NCI-H2227 treated with DMSO at 0.1 percent for 48 hours (cell line): ENCODE measurements at places on chromosomes 12 and 14.
A peak's percentile ranks its signal among the peaks of the same experiment; 100 is the strongest.

DNA sequence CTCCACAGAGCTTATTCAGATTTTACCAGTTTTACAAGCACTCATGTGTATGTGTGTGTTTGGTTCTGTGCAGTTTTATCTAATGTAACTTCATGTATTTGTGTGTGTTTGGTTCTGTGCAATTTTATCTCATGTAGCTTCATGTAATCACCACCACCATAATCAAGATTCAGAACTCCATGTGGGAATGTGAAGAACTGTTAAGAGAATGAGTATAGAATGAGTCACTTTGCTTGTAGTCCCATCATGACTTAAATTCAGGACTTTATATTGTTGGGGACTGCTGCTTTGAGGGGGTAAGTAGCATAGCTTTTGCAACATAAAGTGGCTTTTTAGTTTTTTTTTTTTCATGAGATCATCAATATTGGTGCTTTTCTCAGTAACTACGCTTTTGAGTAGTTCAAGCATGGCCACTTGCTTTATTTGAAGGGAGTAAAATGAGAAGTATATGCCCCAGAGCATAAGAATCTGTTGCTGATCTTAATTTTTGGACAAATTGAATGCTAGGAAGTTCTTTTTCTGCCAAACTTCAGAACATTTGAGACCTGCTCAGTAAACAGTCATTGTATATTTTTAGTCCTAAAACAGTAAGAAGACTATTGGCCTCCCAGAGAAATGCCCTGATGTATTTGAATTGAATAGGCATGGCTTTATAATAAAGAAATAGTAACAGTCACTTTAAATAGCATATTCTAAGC is 28.8 kb downstream of the PROX2 start:
- no peak for DNase-seq

- DNase-seq = no peak
These were observed 64.7 kb upstream of the STAC3 start for GRCh38 chr12:57315681-57316080.

DNA sequence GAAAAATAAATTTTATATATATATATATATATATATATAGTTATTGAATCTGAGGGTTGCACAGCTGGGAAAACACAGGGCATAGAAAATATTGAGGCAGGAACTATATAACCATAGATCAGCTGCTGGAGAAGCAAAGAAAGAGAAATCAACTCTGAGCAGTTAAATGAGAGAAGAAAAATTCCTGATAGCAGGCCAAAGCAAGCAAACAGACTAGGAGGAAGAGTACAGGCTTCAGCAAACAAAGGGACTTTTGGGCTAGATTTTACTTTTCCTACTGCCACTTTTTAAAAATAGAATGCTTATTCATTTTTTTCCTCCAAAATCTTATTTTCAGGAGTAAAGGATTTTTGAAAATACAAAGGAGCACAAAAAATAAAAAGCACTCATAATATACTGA is 216.0 kb upstream of the PRKD1 start:
- DNase-seq = no peak

GRCh38 chr12:104620837-104621531 is 164.2 kb downstream of the CHST11 start:
- DNase-seq = no peak

DNA sequence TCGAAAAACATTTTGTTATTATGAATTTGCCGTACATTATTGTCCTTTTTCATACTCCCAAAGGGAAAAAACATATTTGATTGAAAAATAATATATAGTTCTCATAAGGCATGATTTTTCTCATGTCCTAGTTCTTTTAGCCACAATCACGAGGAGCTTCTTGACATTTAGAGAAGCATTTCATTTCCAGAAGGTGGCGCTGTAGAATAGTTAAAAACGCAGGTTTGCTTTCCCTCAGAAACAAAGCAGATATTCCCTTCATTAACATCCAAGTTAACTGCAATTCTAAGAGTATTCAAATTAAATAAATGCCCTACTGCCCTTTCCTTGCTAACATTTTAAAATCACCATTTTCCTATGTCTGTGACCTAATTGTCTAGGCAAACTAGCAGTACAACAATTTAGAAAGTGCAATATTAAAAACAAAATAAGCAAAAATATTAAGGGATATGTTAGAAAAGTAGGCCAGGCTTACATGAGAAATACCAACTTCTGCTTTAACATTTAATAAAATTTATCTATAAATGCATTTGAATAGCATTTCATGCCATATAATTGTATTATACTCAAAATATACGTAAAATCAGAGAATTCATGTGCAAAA is 10.9 kb upstream of the PIK3C2G start:
- DNase-seq = peak; percentile 53

DNA sequence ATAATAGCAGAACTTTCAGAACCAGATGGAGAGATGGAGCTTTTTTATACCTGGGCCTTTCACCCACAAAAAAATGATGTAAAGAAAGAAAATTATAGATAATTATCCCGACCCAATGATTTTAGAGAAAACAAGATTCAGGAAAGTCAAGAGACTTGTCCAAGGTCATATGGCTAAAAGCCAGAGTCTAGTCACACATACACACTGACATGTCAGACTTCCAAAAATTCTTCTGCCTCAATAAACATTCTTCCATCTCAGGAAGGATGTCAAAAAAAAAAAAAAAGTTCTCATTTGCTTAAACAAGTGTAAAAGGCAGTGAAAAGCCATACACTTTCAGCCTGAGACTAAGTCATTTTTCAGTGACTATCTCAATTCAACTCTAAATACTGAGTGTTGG is 116.0 kb downstream of the PRICKLE1 start:
- DNase-seq = no peak

GRCh38 chr14:74975059-74975810 is 19.8 kb upstream of the PGF start:
- DNase-seq = no peak

GRCh38 chr14:100312877-100313400 is 6.7 kb upstream of the SLC25A29 start:
- DNase-seq = no peak

GRCh38 chr14:89215531-89215930 is 201.5 kb downstream of the FOXN3 start:
- DNase-seq = no peak

DNA sequence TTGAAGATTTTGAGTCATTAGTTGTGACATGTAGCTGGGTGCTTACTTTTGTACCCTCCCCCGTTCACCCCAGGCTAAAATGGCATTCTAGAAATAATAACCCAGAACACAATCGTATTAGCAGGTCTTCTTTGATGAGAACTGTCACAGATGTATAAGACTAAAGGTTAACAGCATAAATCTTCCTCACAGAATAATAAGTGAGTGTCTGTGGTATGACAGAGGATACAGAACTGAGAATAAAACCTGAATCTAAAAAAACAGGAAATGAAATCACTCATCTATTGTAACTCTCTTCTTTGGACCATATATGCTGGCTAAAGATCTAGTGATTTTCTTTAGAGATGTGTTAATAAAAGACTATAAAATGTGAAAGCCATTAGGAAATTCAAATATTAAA is 746.6 kb downstream of the LRFN5 start:
- DNase-seq = no peak

DNA sequence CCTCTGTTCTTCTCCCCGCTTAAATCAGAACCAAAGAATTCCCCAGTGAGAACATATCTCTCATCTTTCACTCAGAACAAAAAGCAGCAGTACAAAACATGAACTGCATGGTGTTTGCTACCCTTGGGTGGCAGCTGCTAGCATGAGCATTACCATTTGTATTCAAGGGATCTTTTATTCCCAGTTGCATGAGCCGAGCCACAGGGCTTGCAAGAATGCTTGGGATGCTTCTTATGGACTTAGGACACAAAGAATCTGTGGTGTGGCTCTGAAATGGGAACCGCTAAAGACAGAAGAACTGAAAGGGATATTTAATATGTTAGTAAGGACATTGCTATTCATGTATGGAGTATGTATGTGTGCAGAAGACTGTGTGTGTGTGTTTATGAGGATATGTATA is 190.6 kb downstream of the TMX1 start:
- no peak for DNase-seq
